Astrocyte of the cerebellum (primary cell): ENCODE measurements at places on chromosomes 6 and 20.

DNA sequence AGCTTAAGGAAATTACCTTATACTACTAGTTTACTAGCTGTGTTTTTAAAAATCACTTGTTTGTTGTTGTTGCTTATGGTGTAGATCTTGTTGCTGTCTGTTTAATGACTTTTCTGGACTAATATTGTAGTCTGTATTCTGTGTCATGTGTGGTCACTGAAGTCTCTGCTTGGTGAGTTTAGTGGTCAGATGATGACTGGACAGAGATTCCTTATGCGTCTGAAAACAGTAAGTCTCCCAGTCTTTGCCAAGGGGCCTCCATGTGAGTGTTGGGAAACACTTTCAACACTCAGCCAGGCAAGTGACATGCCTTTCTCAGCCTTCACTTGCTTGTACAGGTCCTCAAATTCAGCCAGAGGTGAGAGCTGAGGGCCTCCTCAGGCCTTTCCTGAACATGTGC is 256.9 kb upstream of the RNF24 start:
- DNase-seq, result no peak

DNA sequence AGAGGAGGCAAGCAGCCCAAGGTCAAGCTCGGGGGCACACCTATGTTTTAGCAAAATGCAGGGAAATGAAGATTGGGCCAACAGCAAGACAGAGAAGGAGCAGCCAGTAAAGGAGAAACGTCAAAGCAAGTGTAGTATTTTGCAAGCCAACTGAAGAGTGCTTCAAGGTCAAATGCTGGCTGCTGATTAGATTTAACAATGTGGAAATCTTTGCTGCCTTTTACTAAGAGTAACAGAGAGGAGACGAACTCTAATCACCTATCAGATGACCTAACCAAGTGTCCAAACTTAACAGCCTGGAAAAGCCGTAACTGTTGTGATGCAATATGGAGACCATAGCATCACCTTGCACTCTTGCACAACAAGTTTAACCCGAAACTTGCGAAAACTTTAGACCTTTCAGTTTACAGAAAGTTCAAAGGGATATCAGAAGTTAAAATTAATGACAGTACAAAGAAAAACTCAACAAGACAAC is 30.4 kb downstream of the AKIRIN2 start:
- no peak for DNase-seq

- no peak for DNase-seq
Measured at GRCh38 chr6:137877606-137878005, 10.5 kb downstream of the TNFAIP3 start.

- DNase-seq, result no peak
Measured at GRCh38 chr6:38086346-38086745, 266.8 kb downstream of the ZFAND3 start.

GRCh38 chr6:31094389-31094881 is 17.9 kb downstream of the C6orf15 start:
- DNase-seq, result no peak

GRCh38 chr6:113394729-113395128 is 462.4 kb upstream of the MARCKS start:
- no peak for DNase-seq
